ENCODE measurements at places on chromosomes 6 and 20.

GRCh38 chr6:3776881-3777507, 25.5 kb upstream of the PXDC1 start:
- DNase-seq = no peak

GRCh38 chr6:20688710-20689500, 154.6 kb downstream of the CDKAL1 start:
- DNase-seq = no peak

- DNase-seq = peak; percentile 17
These were observed at the start of gene PLCG1 for GRCh38 chr20:41136680-41137613. Gene PLCG1 (plus strand): TSS chr20:41137543. CDS start chr20:41137642, 99 bp downstream.

DNA sequence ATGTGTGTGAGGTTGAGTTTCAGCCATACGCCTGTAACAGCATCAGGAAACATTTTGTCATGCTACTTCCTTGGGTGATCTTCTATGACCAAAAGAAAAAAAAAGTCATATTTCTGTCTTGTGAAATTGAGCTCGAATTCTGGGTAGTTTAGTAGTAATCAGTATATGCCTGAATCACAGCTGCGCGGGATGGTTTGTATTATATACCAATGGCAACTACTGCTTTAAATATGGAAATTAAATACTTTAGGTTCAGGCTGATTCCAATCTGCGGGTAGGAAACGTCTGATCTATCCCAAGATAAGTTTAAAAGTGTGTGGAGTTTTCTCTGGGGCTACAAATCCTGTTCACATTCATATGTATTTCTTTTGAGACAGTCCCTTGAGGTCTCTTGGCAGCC, 115.6 kb upstream of the FERMT1 start:
- DNase-seq = no peak

GRCh38 chr6:46645265-46645664, 7.4 kb downstream of the CYP39A1 start:
- DNase-seq = no peak

GRCh38 chr6:45533386-45533785, 155.7 kb upstream of the SUPT3H start:
- no peak for DNase-seq

DNA sequence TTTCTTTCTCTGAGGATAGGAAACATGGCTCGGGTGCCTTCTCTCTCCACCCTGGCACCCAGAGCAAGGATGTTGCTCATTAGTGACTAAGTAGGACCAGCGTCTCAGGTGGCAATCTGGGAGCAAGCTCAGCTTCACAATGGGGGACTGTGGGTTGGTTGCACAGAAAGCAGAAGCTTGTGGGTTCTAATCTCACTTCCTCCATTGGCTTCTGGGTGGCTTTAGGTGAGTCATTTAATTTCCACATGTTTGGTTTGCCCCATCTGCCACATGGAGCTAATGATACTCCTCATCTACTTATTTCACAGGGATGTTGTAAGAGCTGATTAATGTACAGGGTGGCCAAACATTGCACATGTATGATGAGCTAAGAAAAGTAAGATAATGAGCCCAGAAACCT, 54.8 kb upstream of the AKIRIN2 start:
- no peak for DNase-seq

- DNase-seq = no peak
These were observed 174.6 kb downstream of the KHDC1L start for GRCh38 chr6:73050706-73051105.

GRCh38 chr20:43681991-43682410, 15.1 kb downstream of the MYBL2 start:
- no peak for DNase-seq

- DNase-seq = no peak
These were observed 90.5 kb upstream of the ATXN1 start for GRCh38 chr6:16851758-16852157.

- DNase-seq = no peak
These were observed 9.9 kb downstream of the SGK2 start for GRCh38 chr20:43568706-43569105.

- no peak for DNase-seq
These were observed 906 bp upstream of the FOXP4 start for GRCh38 chr6:41545247-41545702.

DNA sequence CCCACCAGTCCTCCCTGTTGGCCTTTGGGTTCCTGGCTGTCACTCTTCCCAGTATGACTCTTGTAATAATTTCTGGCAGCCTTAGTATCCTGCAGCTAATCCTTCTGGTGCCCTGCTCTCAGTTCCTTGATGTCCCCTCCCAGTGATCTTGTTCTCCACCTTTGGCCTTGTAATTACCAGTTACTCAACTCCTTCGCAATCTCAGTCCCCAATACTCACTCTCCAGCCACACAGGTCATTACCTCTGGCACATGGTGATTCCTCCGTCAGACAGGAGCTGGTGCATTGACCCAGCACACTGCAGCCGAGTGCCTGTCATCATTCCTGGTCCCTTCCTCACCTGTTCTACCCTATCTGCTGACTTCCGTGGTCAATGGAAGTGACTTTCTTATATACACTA, 101.4 kb downstream of the FAM120B start:
- DNase-seq = no peak

- DNase-seq = no peak
These were observed 140.5 kb downstream of the PREX1 start for GRCh38 chr20:48687117-48687800.

DNA sequence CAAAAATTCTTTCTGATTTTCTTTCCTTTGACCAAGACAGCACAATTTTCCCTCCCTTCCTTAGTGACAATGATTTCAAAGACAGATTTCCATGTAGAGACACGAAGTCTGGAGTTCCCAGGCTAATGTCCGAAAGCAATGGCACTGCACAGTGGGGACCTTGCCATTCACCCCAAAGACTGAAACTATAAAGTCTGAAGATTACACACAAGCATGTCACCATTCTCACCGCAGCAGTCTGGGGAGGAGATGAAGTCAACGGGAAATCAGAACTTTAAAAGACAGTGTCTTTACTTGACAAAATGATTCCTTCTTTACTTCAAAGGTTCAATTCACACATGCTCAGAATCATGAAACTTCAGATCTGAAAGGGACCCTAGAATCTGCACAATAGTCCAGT, 8.3 kb downstream of the B4GALT5 start:
- no peak for DNase-seq

- peak; percentile 5 for DNase-seq
These were observed 56.5 kb downstream of the CD40 start for GRCh38 chr20:46174469-46175126.

- DNase-seq = no peak
These were observed 175.0 kb downstream of the GMPR start for GRCh38 chr6:16413399-16413798.

DNA sequence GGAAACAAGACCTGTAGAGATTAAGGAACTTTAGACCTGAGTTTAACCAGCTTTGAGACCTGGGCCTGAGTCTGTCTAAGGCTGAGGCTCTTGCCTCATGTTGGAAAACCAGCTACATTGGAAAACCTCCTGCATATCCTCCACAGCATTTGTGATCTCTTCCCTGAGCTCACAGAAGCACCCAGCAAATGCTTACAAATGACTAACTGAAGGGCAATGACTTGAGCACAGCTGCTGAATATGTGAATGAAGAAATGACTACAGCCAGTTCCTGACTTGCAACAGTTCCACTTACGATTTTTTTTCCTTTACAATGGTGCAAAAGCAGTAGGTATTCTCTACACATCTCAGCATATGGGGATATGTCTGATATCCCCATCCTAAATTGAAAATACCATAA, 112.4 kb upstream of the RREB1 start:
- no peak for DNase-seq

GRCh38 chr20:33275871-33276270, 7.1 kb upstream of the BPIFB1 start:
- no peak for DNase-seq

GRCh38 chr6:159062564-159062945, 17.8 kb upstream of the TAGAP start:
- DNase-seq = no peak

- peak; percentile 94 for DNase-seq
These were observed 80.9 kb downstream of the HAO1 start for GRCh38 chr20:7859356-7859802.

DNA sequence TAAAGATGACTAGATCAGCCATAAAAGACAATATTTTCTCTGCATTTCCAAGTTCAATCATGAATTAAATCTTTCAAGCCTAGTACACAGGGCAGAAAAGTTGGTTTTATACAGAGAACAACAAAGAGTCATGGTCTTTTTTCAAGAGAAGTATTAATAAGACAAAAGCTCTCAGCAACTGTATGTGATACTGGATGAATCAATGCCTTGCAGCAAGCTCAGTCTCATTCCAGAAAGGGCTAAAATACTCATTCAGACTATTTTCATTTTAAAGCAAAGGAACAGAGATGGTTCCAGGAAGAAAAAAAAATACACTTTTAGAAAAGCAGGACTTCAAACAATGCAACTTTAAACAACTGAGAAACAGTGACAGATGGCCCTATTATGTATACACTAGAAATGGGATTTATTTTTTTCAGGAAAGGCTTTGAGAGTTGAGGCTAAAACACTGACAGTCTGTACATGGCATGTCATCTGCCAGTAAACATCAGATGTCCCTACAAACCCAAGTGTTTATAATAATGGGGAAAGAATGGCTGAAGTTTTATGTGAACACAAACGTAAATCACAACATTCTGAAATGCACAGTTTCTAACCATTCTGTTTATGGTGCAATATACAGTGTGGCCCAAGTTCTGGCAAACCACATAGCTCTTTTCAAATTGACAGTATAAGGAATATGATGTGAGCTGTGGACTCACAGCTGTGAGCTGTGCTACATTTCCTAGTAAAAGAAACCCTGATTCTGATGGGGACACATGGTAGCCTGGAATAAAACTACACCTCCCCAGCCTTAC, 114.3 kb upstream of the DST start:
- DNase-seq = no peak

GRCh38 chr6:38427492-38428210, 212.1 kb downstream of the BTBD9 start:
- DNase-seq = no peak

DNA sequence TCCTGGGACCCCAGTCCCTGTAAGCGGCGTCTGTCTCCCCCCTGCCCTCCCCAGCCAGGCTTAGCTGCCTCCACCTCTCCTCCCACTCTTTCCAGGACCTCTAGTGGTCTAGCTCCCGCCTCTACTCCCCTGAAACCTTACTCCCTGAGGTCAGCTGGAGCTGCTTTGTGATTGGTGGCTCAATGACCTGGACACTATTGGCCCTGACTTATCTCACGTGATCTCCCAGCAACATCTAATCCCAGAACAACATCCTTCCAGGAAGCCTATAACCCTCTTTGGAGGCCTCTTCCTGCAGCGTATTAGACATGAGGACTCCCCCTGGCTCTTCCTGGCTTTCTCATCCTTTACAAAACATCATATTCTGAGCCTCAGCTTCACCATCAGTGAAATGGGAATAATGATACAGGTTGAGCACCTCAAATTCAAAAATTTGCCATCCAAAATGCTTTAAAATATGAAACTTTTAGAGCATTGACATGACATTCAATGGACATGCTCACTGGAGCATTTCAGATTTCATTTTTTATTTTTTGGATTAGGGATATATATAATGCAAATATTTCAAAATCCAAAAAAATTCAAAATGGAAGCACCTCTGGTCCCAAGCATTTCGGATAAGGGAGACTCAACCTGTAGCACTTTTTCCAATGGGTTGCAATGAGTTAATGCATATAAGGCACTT, 16.3 kb upstream of the SRC start:
- DNase-seq = no peak

- no peak for DNase-seq
These were observed 4.9 kb downstream of the SLC4A11 start for GRCh38 chr20:3233991-3234498.

- no peak for DNase-seq
These were observed 38.2 kb upstream of the AFDN start for GRCh38 chr6:167788563-167788903.
